ENCODE measurements at places on chromosomes 12 and 14.

DNA sequence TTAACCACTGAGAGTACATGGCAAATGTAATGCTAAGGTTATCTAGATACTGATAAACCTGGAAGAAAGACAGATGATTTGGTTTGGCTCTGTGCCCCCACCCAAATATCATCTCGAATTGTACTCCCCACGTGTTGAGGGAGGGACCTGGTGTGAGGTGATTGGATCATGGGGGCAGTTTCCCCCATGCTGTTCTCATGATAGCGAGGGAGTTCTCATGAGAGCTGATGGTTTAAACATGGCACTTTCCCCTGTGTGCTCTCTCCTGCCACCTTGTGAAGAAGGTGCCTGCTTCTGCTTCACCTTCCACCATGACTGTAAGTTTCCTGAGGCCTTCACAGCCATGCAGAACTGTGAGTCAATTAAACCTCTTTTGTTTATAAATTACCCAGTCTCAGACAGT, 14.2 kb downstream of the NOXRED1 start:
- no peak for DNase-seq

- no peak for DNase-seq
Observed at GRCh38 chr14:100406505-100407131, 83.5 kb downstream of the SLC25A47 start.

DNA sequence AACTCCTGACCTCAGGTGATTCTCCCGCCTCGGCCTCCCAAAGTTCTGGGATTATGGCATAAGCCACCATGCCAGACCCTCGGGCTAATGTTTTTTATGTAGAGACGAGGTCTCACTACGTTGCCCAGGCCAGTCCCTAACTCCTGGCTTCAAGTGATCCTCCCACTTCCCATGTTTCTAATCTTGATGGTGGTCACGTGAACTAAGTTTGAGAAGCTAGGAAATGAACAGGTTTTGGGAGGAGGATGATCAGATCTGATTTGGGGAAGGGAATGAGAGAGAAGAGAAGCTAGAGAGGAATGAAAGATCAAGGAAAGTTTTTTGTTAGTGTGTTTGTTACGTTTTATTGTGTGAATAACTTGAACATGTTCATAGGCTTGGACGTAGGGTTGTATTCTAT, 17.2 kb upstream of the SINHCAF start:
- DNase-seq, result no peak

GRCh38 chr14:60303745-60304144, 54.7 kb downstream of the PPM1A start:
- no peak for DNase-seq

DNA sequence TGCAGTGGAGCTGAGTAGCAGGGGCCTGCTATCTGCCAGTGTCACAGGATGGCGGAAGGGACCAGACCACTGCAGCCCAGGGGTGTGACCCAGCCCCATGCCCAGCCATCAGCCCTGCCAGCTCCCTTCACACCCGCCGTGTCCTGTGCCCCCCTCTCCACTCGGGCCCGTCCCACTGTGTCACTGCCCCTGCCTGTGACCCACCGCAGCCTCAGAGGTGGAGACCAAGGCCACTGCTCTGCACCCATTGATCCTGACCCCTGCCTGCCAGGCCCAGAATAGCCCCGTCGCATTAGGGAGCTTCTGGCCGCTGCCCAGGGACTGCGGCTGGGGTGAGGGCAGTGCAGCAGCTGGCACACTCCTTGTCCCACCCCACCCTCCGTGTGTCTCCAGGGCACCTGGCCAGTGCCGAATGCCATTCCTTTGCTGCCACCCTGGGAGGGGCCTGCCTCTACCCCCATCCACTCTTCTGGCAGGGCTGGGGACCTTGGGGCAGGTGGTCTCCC, 2.1 kb upstream of the CRIP2 start:
- DNase-seq, result no peak

- DNase-seq, result no peak
Observed at GRCh38 chr14:29798108-29798663, 129.5 kb downstream of the PRKD1 start.

GRCh38 chr12:13208533-13209435, 12.3 kb downstream of the EMP1 start:
- DNase-seq, result no peak

DNA sequence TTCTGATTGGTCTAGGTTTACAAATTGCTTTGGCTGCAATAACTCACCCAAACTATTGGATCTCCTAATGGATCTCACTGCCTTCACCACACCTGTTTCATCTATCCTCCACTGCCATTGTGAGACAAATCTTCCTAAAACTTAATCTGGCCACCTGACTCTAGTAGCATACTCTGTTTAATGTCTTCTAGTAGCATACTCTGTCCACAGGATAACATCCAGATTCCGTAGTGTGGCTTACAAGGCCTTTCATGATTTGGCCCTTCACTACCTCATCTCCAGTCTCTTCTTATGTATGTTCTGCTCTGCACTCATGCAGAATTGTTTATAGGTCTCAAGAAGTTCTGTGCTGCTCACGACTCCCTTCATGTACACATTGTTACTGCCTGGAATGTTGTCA, 10.0 kb downstream of the HSD17B6 start:
- no peak for DNase-seq

- DNase-seq, result no peak
Observed at GRCh38 chr12:34286483-34286882, 264.2 kb downstream of the ALG10 start.

- no peak for DNase-seq
Observed at GRCh38 chr14:95520346-95520745, 3.9 kb upstream of the SYNE3 start.

DNA sequence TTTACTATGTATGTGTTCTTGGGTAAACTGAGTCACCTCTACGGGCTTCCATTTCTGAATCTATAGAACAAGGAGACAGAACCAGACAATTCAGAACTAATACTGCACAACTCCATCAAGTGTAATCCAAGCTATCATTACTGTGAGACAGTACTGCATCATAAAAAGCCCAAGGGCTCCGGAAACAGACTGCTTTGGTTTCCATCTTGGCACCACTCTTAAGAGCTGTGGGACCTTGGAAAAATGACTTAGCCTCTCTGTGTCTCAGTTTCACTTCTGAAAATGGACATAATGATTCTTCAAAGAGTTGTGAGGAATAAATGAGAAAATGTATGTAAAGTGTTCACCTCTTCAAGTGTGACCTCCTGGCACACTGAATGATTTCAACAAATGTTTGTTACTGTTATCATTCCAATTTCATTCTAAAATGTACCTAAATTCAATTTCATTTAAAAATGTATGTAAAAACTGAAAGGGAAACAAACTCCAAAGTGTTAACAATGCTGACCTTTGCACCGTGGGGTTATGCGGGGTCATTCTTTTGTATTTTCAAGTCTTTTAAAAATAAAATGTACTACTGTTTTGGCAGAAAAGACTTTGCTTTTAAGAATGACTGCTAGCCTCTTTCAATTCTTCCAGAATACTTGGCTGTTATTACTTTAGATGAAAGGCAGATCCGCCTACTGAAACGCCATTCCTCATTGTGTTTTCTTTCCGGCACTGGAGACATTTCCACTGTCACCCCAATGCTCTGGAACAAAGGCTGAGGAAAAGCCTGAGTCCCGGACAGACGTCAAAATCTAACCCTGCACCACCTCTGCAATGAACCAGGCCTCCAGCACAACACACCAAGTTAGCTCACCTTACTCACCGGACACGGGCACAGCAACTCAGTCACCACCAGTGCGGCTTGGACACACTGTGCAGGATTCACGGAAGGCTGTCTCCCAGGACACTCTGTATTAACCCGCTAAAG, 62.8 kb downstream of the TMCC3 start:
- no peak for DNase-seq

GRCh38 chr12:131604859-131605258, 106.0 kb upstream of the SFSWAP start:
- no peak for DNase-seq

DNA sequence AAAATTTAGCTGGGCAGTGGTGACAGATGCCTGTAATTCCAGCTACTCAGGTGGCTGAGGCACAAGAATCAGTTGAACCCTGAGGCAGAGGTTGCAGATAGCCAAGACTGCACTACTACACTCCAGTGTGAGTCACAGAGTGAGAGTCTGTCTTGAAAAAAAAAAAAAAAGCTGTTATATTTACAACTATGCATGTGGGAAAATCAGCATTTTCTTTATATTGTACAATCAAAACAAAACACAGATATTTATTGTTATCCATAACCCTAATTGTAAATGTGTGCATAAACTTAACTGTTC, 12.5 kb downstream of the C1R start:
- no peak for DNase-seq

DNA sequence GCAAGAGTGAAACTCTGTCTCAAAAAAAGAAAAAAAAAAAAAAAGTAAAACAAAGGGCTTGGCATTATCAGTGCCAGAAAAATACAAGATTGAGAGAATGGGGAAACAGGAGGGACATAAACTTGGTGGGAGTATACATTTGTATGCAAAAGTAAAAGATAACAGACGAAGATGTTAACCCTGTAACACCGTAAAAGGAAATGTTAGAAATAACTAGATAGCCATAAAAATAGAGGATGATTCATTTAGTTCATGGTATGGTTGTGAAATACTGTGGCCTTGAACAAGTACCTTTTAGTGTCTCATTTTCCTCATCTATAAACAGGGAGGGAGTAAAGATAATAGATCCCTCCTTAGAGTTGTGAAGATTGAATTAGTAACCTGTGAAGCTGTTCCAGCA, 33.3 kb downstream of the ATP2A2 start:
- DNase-seq, result no peak

DNA sequence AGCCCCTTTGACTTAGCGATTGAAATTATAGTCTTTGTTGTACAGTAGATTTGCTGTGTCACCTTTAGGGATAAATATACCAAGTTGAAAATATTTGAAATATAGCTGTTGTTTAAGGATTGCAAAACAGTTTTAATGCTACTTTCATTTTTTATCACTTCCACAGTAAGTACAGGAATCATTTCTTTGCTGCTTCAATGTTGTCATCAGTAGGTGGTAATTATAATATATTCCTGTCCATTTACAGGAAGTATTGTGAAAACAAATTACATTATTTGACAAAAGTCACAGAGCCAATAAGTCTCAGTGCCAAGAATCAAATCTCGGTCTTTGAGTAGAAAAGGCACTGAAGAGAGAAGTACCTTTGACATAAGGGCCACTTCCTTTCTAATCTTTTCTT, 342.6 kb upstream of the RGS6 start:
- DNase-seq, result no peak

DNA sequence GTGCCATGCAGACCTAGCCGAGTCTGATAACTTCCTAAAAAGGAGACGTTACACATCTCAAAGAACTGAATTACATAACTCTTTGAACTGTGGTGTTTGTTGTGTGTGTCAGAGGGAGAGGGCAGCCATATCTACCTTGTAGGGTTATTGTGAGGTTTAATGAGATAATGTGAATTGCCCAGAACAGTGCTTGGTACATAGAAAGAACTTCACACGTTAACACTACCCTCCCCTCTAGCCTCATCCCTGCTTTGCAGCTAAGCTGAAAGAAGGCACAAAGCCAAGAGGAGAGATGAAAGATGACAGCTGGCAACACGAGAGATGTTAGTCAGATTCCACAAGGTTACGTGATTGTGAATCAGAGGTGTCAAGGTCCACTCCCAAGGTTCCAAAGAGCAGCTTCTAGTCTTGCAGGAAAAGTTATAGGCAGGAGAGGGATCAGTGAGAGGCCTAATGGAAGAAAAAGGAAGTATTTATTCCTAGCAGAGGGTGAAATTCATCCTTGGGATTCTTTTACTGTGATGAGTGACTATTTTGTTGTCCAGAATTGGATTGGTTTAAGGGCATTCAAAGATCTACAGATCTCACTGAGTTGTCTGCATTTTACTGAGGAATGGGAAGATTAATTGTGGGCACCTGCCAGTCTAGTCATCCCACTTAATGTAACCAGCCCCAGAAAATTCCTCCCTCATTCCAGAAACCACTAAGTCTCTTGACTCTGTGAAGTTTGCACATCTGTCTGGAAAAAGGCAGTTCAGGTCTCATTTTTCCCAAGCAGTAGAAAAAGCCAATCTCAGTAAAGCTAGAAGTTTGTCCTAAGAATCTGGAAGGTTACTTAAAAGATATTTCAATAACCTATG, 25.9 kb upstream of the WNK1 start:
- no peak for DNase-seq

DNA sequence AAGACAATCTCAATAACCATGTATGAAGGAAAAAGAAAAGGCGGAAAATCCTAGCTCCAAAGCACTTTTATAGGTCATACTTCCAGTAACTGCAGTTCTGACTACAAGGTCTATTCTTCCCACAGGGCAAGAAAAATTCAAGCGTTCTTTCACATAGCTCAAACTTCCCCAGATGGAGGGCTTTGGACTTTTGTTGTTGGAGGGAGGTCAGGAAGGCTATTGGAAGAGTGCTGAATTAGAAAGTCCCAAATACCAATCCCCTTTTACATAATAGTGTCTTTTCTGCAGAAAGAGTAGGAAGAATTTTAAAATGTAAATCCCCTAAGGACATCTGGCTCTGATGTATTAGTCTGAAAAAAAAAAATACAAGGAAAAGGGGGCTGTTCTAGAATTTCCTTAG, 309.4 kb downstream of the MDGA2 start:
- DNase-seq, result no peak

- DNase-seq, result no peak
Observed at GRCh38 chr12:50720085-50720484, 43.8 kb upstream of the ATF1 start.

DNA sequence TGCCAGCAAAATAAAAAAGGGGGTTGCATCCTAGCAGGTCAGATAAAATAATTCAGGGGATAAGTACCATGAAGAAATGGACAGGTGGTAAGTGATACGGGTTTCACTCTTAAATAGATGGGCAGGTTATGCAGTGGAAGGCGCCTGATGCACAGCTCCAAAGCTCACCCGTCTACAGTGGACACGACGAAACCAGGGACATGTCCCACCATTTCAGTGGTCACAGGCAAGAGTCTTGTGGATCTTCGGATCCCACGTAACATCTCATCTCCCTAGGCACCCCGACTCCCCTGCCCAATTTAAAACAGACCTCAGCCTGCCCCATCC, 60.5 kb downstream of the DDX51 start:
- no peak for DNase-seq

GRCh38 chr14:78631551-78631950, 461.4 kb downstream of the NRXN3 start:
- no peak for DNase-seq

DNA sequence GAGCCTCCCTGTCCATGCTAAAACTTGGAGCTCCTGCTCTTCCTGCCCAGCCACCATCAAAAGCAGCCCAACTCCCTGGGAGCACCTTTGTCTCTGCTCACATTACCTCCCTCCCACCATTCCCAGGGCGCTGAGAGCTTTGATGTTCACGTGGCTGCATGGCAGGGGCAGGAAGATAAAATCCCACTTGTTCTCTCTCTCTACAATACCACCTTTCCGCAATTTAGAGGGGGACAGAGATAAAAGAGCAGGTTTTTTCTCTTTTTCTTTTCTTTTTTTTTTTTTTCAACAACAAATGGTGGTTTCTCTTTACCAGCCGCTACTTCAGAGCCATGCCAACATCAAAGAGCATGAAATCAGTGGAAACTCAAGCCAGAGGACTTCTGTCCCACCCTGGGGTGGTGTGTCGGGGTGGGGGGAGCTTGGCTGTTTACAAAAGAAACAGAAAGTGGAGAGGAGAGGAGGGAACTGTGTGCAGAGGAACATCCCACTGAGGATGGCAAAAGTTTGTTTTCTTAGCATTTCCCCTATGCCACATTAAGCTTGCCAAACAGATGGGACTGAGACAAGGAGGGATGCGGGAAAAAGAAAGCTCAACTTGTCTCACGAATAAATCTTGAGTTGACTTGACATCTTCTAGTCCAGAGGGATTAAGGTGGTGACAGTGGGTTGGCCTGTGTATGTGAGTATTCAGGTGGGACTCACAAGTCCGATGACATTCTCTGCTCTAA, 103.7 kb upstream of the NUDT4 start:
- no peak for DNase-seq

All from GOT3 (cell line).